ENCODE measurements at places on chromosomes 7 and 10.

GRCh38 chr7:27235387-27236311 is 7.0 kb upstream of the EVX1 start:
- DNase-seq: no peak

GRCh38 chr7:67955061-67955460 is 958.4 kb downstream of the TYW1 start:
- no peak for DNase-seq

GRCh38 chr7:158685693-158686092 is 18.9 kb downstream of the NCAPG2 start:
- DNase-seq: no peak

GRCh38 chr7:48964074-48964473 is 39.7 kb downstream of the CDC14C start:
- DNase-seq: no peak

- DNase-seq: no peak
Measured at GRCh38 chr10:4569151-4569550, 256.9 kb upstream of the AKR1E2 start.

DNA sequence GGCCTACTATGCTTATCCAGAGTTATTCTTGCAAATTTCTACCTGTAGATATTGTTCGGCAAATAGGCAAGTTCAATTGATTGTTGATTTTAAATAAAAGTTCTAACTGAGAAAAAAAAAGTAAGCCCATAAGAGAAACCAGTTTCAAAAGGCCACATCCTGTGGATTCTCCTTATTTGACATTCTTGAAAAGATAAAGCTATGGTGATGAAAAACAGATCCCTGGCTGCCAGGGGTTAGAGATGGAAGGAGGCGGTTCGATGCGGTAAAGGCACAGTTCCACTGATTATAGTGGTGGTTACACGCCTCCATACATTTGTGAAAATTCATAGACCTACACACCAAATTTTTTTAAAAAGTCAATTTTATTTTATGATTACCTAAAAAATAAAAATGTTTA is 347.8 kb downstream of the KCNMA1 start:
- no peak for DNase-seq

DNA sequence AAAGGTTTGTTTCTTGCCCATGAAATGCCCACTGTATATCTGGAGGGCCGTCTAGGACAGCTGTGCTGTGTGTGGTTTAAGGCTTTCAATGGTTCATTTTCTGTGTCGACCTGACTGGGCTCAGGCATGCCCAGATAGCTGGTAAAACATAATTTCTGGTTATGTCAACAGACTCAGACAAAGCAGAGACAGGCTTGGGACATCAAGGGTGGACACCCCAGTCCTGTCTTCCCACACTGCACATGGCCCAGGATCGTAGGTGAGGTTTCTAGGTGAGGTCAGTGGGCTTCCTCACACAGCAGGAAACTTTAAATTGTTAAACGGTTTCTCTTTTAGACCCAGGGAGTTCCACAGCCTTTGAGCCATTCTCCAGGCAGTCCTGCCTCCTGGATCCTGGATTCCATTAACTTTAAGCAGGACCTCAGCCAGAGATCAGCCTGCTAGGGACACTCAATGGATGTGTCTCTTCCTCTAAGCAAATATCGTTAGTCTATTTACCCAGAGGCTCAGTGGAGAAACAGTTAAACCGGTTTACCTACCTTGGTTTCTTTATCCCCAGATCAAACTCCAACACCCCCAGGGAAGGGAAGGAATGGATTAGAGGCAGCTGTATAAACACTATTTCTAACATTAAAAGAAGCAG is 66.4 kb downstream of the ST8SIA6 start:
- no peak for DNase-seq

DNA sequence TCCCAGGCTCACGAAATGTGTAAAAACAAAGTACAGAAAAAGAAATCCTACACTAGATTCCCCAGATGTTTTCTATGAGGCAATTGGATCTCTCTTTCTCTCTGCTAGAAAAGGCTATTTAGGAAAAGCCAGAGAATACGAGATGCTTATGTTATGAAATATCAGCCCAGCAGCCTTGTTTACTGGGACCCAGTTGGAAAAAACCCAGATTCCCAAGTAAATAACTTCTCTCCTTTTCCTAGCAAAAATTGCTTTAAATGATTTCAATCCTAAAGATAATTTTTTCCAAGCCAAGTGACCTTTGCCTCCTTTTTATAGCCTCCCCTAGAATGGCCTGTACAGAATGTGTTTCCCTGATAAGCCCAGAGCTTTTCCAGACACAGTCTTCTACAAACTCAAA is 199.3 kb downstream of the PLXNA4 start:
- no peak for DNase-seq

DNA sequence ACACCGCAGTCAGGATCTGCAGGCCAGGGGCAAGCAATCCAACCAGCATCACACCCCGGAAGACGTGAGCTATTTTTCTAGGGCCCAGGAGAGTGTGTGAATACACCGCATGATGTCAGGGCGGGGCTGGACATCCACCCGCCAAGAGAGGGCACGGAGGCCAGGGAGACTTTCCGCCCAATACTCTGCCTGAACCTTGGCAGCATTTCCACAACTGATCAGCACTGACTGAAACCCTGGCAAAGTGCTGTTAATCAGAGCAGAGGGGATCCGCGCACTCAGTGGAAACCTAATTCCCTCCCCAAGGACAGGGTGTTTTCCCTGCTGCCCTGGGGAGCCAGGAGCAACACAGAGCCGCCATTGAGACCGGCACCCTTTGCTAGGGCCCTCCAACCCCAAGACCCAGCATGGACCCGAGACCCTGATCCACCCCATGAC is 8.2 kb downstream of the MAD1L1 start:
- no peak for DNase-seq

DNA sequence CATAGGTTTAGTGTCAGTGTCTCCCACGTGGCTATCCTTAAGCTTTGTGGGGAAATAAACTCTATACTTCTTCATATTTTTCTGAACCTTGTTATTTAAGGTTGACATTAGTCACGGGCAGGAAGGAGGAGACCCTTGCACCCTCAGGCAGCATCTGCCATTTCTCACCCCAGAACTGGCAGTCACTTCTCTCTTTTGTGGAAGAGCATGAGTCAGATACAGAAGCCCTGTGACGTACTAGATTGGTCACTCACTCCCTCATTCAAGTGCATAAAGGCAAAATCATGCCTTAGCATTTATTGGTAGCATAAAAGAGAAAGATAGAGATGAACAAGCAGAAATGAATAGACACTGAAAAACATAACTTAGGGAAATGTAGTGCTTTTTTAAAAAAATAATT is 206.0 kb upstream of the MDFIC start:
- DNase-seq: no peak

- no peak for DNase-seq
Measured at GRCh38 chr7:39904077-39904486, 46.0 kb upstream of the CDK13 start.

DNA sequence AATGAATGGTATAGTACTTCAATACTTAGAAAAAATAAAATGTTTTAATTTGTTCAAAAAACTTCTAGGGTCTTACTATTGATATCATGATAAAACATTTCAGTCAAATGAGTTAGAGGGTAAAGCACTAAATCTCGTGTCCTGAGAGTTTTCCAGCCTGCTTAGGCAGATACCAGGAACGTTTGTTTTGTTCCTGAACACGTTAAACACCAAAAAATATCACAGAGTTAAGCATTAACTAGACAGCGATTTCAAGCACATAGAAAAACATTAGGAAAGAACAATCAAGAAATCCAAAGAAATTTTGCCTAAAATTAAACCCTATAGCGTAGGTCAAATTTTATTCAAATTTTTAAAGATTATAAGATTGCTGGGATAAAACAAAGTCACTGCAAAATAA is 204.6 kb upstream of the AGR3 start:
- no peak for DNase-seq

DNA sequence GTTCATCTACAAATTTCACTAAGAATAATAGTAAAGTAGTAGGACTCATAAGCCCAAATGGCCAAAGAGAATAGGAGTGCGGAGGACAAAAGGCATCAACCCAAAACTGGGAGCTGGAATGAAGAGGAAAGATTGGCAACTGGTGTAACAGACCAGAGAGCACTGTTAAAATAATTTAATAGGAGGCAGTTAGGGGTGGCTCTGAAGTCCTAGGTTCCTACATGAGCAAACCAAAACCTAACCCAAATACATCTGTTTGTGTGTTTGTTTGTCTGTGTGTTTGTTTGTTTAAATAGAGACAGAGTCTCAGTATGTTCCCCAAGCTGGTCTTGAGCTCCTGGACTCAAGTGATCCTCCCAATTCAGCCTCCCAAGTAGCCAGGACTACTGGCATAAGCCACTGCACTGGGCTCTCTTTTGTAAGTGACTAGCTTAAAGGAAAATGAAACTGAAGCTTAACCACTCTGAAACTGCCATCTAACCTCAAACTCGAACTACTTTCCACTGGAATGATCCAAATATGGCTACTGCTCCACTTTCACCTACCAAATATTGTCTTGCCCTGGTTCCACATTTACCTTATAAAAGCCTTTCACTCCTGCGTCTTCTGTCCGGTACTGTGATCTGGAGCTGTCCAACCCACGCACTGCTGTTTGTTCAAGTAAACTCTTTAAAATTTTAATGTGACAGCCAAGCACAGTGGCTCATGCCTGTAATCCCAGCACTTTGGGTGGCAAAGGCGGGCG is 94.9 kb downstream of the AKR1D1 start:
- DNase-seq: no peak

DNA sequence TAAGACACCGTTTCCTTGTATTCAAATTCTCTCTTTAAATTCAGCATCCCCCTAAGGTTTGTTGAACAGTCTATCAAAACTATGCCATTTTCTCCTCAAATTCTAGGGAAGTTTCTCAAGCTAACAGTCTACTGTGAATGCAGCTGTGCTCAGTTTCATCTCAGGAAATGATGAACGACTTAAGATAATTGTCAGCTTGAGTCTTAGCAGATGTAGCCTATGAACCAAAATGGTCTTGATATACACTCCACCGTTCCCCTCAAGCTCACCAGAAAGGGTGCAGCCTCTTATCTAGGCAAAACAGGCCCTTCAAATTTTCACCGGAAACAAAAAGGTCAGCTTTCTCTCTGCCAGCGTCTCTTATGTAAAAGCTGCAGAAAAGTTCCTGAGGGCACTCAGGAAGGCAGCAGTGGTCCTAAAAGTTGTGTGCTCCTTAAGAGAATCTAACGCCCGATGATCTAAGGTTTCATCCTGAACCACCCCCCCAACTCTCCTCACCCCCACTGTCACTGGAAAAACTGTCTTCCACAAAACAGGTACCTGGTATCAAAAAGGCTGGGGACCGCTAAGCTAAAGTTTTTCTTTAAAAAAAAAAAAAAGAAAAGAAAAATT is 2.1 kb downstream of the DNAJC9 start:
- DNase-seq: no peak

DNA sequence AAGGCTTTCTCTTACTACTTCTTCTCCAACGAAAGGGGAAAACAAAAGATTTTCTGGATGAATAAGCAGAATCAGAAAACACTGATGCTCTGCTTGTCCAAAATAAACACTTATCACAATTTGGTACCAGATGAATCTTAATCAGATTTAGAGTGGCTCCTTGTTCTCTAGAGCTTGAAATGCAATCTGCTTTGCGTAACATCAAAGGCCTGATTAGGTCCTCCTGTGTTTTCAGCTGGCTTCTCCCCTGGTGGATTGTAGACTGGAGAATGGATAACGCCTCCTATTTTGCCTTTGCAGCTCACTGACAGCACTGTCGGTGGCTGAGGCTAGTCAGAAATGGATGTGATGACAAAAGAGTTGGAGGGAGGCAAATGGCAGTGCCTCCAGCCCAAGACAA is 91.2 kb downstream of the FAM13C start:
- DNase-seq: no peak

DNA sequence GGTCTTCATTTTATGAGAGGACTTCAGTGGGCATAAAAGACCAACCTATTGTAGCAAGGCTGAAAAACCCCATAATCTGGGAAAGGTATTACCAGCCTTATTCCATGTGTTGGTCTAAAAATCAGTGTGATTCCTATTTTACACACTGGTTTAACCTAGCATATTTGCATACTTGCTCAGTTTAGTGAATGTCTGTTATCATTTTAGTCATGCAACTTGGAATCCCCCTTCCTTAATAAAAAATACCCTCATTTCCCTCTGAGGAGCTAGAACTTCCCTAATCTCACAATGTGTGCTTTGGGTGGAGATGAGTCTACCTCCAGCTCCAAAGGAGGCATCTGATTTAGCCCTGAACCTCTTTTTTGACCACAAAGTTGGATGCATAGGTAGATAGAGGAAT is 312.8 kb upstream of the SORCS1 start:
- no peak for DNase-seq

- no peak for DNase-seq
Measured at GRCh38 chr7:32580646-32581045, 85.4 kb downstream of the AVL9 start.

- DNase-seq: no peak
Measured at GRCh38 chr7:2824678-2825461, 19.2 kb downstream of the GNA12 start.
